ENCODE measurements at places on chromosomes 11 and 22.

GRCh38 chr11:72781313-72782080 is 12.3 kb downstream of the STARD10 start:
- no peak for DNase-seq

DNA sequence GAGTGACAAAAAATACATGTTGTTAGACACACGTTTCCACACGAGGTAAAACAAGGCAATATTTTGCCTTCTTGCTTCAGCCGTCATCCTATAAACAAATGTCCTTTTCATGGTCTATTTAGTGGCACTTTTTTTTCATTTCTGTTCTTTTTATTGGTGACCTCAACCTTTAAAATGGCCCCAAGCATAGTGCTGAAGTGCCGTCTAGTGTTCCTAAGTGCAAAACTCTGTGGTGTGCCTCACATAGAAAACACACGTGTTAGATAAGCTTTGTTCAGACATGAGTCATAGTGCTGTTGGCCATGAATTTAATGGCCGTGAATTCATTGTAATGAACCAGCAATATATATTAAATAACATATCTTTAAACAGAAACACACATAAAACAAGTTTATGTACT is 15.6 kb downstream of the OVCH2 start:
- no peak for DNase-seq

- no peak for DNase-seq
Observed at GRCh38 chr22:41582694-41583093, 6.9 kb downstream of the PMM1 start.

DNA sequence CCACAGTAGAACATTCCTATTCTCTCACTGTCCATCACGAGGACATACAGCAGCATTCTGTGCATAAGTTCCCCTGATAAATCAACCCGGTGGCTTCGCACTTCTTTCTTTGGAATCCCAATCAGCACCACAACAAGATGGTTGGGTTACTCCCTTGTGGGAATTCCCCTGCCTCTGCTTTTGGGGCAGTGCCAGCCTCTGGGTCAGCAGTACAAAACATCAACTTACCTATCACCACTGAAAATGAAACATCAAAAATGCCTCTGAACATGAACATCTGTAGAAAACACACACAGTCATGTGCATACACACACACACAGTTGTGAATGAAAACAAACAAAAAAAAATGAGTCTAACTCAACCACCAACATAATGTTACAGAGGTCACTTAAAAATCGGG is 79.3 kb downstream of the KCNA4 start:
- no peak for DNase-seq

DNA sequence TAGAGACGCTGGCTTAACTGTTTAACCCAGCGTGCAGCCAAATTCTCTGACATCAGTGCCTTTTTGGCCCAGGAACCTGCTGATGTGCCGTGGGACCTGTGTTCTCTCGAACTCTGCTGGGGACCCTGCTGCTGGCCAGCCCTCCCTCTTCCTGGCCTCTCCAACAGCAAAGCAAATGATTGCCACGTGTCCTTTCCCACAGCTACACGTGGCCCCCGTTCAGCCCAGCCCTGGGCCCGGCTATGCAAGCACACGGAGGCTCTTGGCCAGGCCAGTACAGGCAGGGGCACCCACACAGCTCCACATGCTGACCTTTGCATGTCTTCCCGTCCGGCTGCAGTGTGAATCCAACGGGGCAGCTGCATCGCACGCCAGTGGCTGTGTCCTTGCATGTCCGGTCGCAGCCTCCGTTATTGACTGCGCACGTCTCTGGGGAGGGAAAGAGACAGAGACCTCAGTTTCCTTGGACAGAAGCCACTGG is 51.6 kb upstream of the TTLL12 start:
- no peak for DNase-seq
